ENCODE measurements at places on chromosomes 1 and 21.
A peak's percentile ranks its signal among the peaks of the same experiment; 100 is the strongest.

GRCh38 chr1:62439652-62440371 is 3.0 kb downstream of the USP1 start:
- DNase-seq = no peak

GRCh38 chr1:56866656-56867055 is 12.1 kb downstream of the C8A start:
- no peak for DNase-seq

GRCh38 chr1:164765557-164765956 is 206.6 kb downstream of the PBX1 start:
- DNase-seq = no peak

DNA sequence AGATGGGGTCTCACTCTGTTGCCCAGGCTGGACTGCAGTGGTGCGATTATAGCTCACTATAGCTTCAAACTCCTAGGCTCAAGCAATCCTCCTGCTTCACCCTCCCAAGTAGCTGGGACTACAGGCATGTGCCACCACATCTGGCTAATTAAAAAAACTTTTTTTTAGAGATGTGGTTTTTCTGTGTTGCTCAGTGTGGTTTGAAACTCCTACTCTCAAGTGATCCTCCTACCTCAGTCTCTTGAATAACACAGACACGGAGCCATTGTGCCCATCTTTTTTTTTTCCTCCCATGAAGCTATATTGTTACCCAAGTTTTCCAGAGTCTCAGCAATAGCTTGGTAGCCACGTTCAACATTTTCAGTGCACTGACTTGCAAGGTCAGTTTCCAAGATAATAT is 2.7 kb downstream of the GIPC2 start:
- DNase-seq = no peak

- no peak for DNase-seq
Observed at GRCh38 chr1:233487408-233487807, 126.5 kb upstream of the KCNK1 start.

GRCh38 chr21:45541221-45542039 is 810 bp downstream of the SLC19A1 start:
- DNase-seq = peak; percentile 22

DNA sequence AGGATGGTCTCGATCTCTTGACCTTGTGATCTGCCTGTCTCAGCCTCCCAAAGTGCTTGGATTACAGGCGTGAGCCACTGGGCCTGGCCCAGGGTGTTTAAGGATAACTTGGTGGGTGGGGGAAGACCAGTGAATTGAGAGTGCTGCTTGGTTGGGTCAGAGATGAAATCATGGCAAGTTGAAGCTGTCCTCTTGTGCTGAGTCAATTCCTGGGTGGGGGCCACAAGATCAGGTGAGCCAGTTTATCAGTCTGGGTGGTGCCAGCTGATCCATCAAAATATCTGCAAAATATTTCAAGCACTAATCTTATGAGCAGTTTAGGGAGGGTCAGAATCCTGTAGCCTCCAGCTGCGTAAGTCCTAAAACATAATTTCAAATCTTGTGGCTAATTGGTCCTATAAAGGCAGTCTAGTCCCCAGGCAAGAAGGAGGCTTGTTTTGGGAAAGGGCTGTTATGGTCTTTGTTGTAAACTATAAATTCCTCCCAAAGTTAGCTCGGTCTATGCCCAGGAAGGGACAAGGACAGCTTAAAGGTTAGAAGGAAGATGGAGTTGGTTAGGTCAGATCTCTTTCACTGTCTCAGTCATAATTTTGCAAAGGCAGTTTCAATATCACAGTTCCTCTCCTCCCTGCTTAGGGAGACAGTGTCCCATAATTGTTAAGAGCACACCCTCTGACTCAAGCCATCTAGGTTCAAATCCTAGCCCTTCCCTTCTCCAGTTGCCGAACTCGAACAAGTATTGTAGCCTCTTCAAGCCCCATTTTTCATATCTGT is 66.8 kb upstream of the BACH1 start:
- DNase-seq = peak; percentile 73

DNA sequence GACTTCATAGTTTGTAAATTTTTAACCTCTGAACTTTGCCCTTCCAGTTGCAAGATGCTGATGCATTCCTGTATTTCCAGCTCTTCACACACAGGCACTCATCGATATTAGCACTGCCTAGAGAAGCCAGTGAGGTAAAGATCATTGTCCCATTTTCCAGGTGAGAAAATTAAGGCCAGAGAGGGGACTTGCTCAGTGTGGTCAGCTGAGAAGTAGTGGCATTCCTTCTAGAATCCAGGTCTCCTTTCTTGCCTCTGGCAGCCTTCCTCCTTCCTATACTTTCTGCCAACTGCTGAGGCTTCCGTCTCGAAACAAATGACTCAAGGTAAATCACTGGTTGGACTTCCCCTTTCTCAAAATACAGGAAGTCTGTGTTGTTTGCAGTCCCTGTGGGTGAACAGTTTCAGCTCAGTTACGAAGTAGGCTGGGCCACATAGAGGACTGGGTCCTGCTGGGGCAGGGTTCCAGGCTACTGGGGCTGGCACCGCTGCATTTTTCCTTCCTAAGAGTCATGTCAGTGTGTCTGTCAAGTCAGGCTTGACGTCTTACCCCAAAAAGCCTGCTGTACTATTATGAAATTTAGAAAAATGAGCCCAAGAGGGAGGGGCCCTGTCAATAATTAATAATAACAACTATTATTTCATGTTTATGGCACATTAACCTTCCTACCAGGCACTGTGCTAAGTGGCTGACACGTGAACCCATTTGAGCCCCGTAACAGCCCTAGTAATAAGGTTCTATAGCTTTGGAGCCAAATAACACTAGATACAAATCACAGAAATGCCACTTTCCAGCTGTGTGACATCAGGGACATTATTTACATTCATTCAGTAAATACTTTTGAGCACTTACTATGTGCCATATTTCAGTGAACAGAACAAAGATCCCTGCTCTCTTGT is 16.6 kb upstream of the RNF19B start:
- peak; percentile 97 for DNase-seq

DNA sequence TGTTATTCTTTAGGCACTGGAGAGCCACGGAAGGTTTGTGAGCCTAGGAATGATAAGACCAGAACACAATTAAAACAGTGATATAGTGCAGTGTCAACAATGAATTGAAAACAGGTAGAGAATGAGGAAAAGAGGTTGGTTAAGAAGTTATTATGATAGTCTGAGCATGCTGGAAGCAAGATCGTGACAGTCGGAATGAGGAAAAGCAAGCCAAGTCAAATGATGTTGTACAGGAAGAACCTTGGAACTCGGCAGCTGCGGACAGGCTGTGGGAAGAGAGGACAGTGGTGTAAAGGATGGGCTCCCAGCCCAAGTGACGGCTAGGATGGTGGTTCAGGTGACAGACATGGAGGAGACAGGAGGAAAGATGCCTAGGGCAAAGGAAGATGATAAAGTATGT is 25.6 kb downstream of the MTARC1 start:
- no peak for DNase-seq
